ENCODE measurements at places on chromosomes 4 and X.

DNA sequence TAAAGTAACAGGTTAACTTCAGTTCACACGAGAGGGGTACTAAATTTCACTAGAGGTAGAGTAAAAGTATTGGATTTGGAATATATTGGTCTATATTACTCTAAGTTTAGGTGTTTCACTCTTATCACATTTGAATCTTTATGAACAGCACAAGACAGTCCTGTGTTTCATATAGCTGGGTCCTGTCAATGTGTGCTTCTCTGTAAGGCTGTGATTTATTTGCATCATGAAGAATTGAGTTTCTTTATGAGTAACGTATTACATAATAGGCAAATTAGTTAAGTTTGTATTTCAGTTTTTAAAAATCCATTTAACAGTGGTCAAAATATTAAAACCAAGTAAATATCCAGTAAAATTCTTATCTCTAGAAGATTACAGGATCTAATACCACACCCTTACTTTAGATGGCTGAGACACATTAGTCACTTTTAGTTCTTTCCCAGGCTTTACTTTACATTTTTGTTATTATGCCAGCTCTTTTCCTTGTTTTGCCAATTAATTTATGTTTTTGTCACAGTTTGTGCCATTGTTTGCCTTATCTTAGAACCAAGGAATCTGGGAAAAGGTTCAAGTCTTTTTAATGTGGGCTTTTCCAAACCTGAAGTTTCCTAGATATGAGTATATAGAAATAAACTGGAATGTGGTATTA is 32.1 kb downstream of the NUDT6 start:
- no peak for DNase-seq

GRCh38 chr4:122364700-122365404 is 14.0 kb upstream of the ADAD1 start:
- DNase-seq, result no peak

DNA sequence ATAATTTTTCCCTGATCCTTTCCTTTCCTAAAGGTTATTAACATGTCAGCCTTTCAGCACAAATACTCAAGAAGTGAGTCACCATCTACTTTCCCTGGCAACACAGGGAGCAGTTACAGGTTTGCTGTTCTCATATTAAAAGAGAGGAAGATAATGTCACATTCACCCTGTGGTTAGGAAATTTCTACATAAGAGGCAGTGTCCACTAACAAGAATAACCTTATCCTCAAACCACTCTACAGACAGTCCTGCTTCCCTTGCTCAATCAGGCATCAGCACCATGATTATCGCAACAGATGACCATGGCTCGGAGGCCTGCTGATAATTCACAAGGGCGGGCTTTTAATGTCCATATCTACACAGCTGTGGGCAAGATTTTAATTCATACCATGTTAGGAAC is 30.9 kb downstream of the RNF150 start:
- no peak for DNase-seq

DNA sequence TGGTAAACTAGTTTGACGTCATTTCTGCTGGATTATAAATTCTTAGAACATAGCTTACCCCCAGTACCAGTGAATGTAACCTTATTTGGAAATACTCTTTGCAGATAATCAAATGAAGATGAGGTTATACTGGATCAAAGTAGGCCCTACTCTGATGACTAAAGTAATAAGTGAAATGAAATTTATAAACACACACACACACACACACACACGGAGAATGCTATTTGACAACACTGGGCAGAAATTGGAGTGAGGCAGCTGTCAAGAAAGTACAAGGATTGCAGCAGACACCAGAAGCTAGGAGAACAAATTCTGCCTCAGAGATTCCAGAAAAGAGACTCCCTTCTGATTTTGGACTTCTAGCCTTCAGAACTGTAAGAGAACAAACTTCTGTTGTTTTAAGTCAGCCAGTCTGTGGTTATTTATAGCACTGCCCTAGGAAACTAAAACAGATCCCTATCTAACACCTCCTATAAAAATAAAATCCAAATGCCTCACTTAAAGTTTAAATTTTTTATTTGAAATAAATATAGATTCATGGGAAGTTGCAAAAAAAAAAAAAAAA is 448.6 kb downstream of the PCDH18 start:
- no peak for DNase-seq

- no peak for DNase-seq
These were observed 128.7 kb downstream of the ANKRD50 start for GRCh38 chr4:124583797-124584196.

GRCh38 chrX:11533199-11533651 is 132.5 kb downstream of the ARHGAP6 start:
- no peak for DNase-seq

- no peak for DNase-seq
These were observed 521.6 kb upstream of the SLIT2 start for GRCh38 chr4:19729886-19730651.

GRCh38 chr4:185872747-185873380 is 60.9 kb upstream of the SORBS2 start:
- no peak for DNase-seq

DNA sequence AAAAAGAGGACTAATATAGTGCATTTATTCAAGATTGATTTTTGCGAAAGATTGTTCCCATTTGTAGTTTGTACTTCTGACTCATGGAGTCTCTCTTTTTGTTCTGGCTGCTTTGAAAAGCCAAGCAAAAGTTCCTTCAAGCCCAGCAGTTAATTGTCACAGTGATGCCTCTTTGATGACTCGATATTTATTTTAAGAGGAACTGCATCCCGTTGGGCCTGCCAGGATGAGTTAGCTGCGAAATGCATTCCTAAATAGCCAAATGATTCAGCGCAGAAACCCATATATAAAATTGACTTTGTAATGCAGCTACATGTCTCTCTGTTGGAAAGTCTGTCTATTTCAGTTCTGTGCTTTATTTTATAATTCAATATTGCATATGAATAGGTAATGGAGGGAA is 295.1 kb downstream of the GBA3 start:
- DNase-seq, result no peak

DNA sequence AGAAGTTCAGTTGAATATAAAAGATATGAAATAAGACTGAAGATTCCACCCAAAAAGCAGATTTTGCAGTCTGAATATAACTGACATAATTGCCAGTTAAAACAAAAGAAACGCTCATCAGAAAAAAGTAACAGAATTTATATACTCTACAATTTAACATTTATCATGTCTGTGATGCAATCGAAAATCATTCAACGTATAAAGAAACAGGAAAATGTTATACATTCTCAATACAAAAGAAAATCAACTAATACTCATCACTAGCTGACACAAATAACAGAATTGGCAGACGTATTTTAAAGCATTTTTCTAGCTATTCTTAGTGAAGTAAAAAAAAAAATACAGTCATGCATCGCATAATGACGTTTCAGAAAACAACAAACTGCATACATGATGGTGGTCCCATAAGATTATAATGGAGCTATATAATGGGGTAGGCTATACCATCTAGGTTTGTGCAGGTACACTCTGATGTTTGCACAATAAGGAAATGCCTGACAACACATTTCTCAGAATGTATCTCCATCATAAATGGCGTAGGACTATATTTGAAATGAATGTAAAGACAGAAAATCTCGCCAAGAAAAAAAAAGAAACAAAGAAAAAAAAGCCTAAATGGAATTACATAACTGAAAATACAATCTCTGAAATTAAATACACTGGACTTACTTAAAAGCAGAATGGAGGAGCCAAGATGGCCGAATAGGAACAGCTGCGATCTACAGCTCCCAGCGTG is 34.3 kb downstream of the OR13H1 start:
- DNase-seq, result no peak

Measured in right lobe of liver (tissue), 6 donors.